Progenitor cell of endocrine pancreas (in vitro differentiated cells): ENCODE measurements at places on chromosomes 1 and 21. TPM values are rescaled to one million over a fixed set of nuclear protein-coding genes. Genes with fewer than 3 reads are reported as not detected.

- no peak for DNase-seq
Observed at GRCh38 chr1:108598340-108598739, 38.4 kb downstream of the EEIG2 start.

- no peak for DNase-seq
Observed at GRCh38 chr1:32989160-32990050, 24.8 kb upstream of the RNF19B start.

- no peak for DNase-seq
Observed at GRCh38 chr1:192920412-192920811, 111.6 kb downstream of the RGS2 start.

- DNase-seq, result no peak
Observed at GRCh38 chr1:197178998-197179397, 32.5 kb upstream of the ASPM start.

DNA sequence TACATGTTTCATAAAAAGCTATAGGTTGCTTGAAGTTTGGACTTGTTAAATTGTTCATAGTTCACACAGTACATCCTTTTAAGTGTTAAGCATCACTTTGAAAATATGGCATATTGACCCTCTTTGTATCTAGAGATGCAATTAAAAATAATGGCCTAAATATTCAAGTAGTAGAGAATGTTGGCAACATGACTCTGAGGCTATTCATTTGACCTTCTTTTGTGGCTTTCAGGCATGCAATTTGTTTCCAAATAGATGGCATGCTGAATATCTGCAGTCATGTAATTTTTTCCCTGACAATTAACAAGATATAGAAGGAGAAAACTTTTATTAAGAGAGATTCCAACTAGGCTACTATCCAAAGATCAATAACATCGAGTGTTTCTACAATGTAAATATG is 230.5 kb upstream of the ZRANB2 start:
- no peak for DNase-seq

GRCh38 chr21:41703857-41704501 is 62.9 kb downstream of the RIPK4 start:
- DNase-seq, result no peak

GRCh38 chr1:7549277-7550161 is 221.6 kb upstream of the VAMP3 start:
- no peak for DNase-seq

DNA sequence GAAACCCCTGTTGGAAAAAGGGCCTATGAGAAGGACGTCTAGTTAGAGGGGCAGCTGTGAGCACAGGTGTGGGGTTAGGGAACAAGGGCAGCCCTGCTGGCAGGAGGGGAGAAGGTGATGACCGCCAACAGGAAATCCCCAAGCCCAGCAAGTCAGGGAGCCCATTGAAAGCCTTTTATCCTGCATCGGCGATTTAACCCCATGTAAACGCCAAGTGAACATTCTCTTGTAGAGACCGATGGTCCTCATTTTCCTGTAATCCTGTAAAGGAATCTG is 1.1 kb upstream of the BSND start:
- no peak for DNase-seq

- DNase-seq, result no peak
Observed at GRCh38 chr1:101022294-101022693, 3.3 kb downstream of the DPH5 start.

GRCh38 chr1:42157667-42158066 is 4.5 kb downstream of the GUCA2B start:
- no peak for DNase-seq

- DNase-seq, result no peak
Observed at GRCh38 chr1:221230605-221231004, 351.4 kb downstream of the HLX start.

GRCh38 chr21:18204931-18205330 is 39.7 kb upstream of the CHODL start:
- DNase-seq, result no peak

GRCh38 chr1:25641931-25642573 is 25.5 kb downstream of the MAN1C1 start:
- DNase-seq, result no peak

DNA sequence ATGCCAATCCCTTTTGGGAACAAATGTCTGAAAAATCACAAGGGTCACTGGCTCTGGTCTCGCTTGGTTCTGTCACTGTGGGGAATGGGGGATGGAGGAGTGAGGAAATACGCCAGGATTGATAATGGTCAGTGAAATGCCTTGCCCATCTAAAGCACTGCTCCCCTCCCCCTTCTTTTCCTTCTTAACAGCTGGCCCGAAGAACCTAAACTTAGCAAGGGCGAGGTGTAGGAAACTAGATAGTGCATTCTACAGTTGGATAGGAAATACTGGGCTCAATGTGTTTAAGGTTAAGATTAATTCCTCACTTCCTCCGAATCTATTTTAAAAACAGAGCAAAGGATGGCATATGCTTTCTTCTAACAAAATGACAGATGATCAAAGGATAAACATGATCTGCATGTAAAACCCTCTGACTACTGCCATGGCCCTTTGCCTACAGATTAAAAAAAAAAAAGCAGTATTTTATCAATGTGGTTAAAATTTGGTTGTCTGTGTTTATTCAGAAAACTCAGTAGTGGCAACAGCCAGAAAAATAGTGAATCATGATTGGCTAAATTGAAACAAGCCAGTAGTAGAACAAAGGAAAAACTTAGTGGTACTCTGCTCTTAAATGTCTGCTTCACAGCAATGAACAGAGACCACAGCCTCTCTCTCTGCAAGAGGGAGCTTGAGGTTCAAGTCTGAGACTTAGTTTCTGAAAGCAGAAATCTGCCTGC is 86.1 kb upstream of the VAV3 start:
- DNase-seq, result no peak

GRCh38 chr1:9808459-9808858 is 15.3 kb downstream of the CLSTN1 start:
- DNase-seq, result no peak

GRCh38 chr1:26993237-26994019 is at the start of gene TRNP1:
Gene TRNP1, plus strand, starts transcription at chr1:26993692. Its CDS starts 95 bp downstream, at chr1:26993787.
- DNase-seq, result peak; percentile 73

DNA sequence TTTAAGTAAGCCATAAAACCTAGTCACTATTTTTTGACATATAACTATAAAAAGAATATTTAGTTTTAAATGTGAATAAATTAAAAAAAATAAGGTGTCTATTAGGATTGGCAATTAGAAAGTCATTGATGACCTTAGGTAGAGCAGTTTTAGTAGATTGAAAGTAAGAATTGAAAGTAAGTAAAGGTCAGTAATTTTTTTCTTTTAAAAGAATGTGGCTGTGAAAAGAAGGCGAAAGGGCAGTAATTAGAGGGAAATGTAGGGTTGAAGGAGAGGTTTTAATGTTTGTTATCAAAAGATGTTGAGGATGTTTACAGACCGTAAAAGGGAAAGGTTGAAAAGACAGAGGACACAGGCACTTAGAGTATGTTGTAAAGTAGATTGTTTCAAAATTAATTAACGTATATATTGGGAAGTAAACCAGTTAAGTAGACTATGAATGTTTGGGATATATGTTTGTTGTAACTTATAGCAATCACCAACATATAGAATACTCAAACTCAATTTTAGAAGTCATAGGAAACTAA is 41.0 kb downstream of the ZFYVE9 start:
- DNase-seq, result no peak

GRCh38 chr1:175742790-175743459 is 470 bp downstream of the TNR start:
- DNase-seq, result peak; percentile 24

DNA sequence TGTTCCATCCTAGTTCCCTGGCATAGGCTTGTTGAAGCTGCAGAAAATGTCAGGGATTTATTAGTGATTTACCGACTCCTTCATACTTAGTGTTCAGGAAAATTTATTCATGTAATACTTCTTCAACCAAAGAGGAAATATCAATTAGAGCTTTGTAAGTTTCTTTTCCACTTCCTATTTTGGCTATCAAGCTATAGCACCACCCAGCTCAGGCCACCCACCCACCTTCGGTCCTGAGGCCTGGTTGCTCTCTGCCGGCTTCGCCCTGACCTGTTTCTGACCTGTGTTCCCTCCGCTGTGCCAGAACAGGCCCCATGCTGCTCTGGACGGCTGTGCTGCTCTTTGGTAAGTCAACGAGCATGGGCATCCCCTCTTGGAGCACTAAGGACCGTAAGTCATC is at the start of gene FCRL6:
Gene FCRL6, plus strand, starts transcription at position 250 of the 400 bp plus-strand sequence. Its CDS starts 65 bp downstream, at position 315.
- no peak for DNase-seq

DNA sequence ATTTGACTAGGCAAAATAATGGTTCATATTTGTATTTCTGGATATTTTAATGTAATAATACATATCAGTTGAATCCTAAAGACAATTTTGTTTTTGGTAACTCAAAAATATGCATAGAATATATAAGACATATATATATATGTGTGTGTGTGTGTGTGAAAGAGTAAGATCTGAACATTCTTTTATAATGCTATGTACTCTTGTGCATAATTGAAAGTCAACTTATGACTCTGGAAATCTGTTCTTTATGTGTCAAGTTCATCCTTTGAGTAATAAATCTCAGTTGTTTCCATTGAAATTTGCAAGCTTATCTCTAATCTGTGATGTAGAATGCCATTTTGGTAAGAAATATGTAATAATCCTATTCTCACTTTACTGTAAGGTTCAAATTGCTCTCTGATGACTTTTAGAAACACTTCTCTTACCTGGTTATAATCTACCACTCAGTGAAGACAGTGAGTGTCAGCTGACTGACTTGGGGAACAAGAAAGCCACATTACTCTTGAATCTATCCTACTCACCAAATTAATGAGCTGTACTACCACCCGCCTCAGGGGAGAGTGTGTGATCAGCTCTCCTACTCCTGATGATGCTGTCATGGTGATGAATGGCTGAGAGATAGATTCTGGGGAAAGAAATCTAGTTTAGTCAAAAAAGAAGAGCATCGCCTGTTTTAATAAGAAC is 15.0 kb upstream of the NEK7 start:
- DNase-seq, result no peak

DNA sequence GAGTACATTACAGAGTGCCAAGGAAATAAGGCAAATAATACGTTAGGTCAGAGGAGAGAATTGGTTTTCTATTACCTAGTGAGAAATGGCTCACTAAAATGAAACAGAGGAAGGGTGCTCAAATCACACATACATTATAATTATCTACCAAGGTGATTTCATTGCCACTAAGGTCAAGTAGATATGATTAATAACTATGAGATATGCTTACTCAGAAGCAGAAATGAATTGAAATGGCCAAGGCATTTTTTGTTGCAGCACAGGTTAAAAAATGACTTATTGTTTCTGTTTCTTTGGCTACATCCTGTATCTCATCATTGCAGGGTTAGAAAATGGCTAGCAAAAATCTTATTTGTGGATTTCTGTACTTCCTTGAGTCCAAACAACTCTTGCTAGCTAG is 154.5 kb upstream of the GORAB start:
- DNase-seq, result no peak

GRCh38 chr1:15506831-15507230 is 17.2 kb downstream of the CASP9 start:
- no peak for DNase-seq

- no peak for DNase-seq
Observed at GRCh38 chr1:55204997-55205396, 10.2 kb downstream of the USP24 start.

DNA sequence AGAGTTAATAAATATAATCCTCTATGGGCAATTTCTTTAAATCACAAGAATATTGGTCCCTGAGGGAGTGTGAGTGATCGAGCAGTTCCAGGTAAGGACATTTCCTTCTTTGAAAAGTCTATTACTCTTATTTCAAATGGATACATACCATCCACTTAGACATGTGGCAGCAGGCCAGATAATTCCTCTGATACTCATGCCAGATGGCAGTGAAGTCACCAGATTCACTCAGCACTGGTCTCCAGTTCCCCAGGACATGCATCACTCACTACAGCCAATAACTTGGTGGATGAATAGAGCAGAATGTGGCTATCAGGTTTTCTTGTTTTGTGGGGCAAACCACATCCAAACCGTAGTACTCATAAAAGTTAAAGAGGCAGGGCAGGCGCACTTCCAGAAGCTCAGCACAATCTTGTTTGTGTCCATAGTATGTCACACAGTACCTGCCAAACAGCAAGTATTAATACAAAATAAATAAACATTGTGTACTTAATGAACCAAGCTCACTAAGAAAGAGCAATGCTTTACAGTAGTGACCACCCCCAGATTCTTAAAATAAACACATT is 74.2 kb upstream of the CD53 start:
- no peak for DNase-seq

DNA sequence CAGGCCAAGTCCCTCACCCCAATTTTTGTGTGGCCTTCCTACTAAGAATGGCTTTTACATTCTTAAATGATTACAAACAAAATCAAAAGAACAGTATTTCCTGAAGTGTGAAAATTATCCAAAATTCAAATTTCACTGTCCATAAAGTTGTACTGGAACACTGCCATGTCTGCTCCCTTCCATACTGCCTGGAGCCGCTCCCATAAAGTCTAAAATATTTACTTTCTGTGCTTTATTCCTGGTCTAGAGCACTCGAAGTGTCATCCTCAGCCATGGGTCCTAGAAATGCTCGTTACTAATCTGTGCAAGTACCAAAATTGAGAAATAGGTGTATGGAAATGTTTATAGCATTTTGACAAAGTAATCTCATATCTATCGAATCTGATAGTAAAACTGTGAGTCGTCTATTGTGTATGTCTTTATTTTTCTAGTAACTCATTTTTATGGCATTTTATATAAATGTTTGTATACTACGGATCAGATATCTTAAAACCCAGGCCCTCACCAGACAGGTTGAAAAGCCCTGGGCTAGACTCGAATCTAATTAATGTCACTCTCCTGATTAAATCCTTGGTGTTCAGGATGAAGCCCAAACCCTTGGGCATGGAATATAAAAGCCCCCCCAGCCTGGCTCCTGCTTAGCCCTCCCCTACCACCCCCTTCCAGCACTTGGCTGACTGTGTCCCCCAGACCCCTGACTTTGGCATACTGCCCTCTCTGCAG is 4.9 kb downstream of the LBR start:
- DNase-seq, result no peak

GRCh38 chr1:182624577-182624976 is 20.4 kb upstream of the RGS16 start:
- DNase-seq, result no peak

DNA sequence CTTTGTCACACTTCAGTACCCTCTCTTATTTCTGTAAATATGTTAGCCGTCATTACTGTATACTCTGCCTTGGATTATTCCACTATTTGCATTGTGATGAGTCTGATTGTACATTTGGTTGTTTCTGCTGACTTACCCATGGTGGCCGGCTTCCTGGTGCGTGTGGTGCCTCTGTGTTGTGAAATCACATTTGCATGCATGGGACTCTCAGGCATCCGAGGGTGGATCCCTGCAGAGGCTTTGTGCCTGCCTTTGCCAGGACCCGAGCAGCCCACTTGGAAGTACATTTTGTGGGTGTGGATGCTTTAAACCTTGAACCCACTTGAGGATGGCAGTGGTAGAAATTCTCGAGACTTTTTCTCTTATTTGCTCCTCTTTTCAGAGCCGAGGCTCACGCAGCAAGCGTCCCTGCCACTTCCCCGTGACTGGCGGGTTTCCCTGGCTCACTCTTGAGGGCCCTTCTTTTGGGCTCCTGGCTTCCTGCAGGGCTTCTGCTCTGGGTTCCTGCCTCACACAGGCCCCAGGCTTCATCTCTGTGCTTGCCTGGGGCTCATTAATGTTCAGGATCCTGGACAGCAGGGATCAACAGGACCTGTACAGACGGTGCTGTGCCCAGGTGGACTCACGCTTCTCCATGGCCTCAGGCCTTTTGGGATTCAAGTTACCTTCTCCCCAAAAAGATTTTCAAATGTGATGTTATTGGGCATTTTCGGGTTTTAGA is 36.6 kb downstream of the POFUT2 start:
- DNase-seq, result no peak

C1orf87 gene
- total RNA-seq, result not detected in 2 replicates

SLC39A1 gene
- total RNA-seq, result 70.6 and 75.4 TPM in 2 replicates

LCE2C gene
- not detected in 2 replicates for total RNA-seq

CHI3L1 gene
- not detected in 2 replicates for total RNA-seq

IL20 gene
- not detected in 2 replicates for total RNA-seq

AJAP1 gene
- total RNA-seq, result 0.46 and 0.60 TPM in 2 replicates

TRIM63 gene
- not detected in 2 replicates for total RNA-seq

SHISAL2A gene
- total RNA-seq, result 0.29 and 0.38 TPM in 2 replicates

SERBP1 gene
- total RNA-seq, result 265 and 268 TPM in 2 replicates
